MV-4-11 (cell line): ENCODE measurements at places on chromosomes 11 and 22.
A peak's percentile ranks its signal among the peaks of the same experiment; 100 is the strongest.

DNA sequence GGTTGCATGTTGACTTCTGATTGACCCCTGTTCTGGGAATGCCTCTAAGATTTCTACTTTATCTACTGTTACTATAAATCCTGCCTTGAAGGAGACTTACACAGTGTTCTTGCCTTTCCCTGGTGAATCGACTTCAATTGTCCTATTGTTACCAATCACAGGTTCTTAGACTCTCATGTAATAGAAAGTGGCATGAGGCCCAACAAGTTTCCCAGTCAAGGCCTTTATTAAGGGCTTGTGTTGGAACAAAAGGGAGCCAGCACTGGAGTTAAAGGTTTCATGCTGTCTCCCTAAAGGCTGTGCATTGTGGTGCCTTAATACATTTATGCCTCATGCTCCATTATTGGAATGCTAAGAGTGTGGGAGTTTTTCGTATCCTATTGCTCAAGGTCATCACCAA, 23.3 kb downstream of the MS4A2 start:
- no peak for DNase-seq

DNA sequence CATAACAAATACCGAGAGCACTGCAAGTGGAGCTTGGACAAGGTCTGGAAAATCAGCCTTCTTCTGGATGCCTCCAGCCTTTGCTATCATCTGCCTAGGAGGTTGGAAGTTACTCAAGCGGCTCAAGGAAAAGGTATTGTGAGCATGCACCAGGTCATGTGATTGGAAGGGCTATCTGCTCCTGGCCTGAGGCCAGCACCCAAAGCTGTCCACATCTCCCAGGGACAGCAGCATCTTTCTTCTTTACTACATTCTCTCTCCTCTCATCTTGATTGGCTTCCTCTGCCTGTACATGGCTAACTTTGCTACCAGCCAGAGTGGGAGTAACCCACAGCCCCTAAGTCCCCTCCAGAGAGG, 44.2 kb upstream of the AMPD3 start:
- no peak for DNase-seq

DNA sequence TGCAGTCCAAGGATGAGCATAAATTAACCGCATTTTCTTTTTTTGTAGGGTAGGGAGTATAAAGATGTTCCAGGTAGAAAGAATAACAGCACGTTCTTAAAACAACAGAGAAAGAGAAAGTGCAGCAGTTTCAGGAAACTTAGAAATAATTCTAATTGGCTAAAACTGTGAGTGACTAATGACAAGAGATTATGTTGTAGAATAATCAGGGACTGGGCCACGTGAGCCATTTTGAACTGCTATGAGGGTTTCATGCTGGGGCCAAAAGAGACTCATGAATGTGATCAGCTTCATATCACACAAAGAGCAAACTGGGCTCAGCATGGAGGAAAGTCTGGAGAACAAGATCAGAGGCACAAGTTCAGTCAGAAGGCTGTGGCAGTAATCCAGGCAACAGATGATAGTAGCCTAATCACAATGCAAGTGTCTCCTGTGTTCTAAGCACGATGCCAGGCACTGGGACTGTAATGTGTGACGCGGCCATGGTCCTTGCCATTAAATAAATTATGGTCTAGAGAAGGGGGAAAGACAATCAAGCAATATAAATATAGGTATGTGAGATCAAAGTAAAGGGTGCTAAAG, 17.9 kb downstream of the CWF19L2 start:
- no peak for DNase-seq

- DNase-seq = no peak
Observed at GRCh38 chr22:23393721-23394320, 186.3 kb downstream of the IGLL1 start.

DNA sequence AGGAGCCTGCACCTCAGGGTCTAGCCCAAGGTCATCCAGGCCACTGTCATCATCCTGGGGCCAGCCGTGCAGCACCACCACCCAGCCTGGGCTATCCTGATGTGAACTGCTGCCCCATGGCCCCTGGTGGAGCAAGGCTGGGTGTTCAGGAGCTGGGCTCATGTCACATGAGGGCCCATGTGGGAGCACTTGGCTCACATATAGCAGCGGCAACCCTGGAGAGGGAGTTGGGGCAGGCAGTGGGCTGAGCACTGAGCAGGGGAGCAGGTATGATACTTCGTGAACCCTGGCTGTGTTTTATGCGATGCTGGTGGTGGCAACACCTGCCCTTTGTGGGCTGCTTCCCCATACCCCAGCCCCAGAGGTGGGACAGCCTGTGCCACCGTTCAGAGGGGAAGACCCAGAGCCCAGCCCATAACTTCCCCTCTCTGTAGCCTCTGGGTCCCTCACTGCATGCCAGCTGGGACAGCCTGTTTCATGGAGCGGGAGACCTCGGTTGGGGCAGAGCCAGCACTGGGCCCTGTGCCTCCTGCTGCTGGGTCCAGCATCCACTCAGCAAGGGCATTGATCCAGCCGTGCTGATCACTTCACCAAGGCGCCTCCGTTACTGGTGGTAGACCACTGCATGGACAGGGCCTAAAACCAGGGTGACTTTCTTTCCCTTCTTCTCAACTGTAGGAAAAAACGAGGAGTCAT, 62.5 kb upstream of the SUSD2 start:
- no peak for DNase-seq

- no peak for DNase-seq
Observed at GRCh38 chr11:11237070-11237832, 115.8 kb downstream of the CSNK2A3 start.

- no peak for DNase-seq
Observed at GRCh38 chr22:30129636-30130035, 49.4 kb downstream of the HORMAD2 start.

DNA sequence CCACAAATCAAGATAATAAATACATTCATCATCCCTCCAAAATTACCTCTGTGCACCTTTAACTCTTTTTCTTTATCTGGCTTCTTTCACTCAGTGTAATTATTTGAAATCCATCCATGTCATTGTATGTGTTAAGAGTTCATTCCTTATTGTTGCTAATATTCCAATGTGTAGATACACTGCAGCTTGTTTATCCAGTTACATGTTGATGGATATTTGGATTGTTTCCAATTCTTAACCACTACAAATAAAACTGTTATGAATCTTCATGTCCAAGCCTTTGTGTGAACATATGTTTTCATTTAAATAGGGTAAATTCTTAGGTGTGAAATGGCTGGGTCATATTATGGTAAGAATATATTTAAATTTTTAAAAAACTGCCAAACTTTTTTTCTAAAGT, 323.3 kb upstream of the NCAM1 start:
- no peak for DNase-seq

DNA sequence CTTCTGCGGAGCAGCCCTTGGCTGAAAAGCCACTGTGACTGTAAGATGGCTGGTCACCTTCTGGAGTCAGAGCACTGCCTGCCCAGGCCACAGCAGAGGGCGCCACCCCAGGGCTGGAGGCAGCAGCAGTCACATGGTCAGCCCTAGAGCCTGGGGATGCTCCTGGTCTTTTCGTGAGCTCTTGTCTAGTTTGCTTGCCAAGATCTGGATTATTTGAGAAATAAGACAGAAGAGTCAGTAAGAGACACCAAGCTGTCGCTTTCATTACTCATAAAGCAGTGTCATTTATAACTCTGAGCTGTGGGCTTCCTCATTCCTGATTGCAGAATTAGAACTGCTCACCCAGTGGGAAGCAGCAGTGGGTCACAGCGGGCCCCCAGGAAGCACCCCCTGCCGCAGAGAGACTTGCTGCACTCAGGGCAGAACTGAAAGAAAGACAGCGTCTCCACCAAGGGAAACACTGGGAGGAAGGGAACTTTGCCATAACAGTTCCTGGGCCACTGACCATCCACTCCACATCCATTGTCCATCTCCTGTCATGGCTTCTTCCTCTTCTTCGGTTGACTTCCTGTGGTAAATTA, 56.7 kb downstream of the PPP6R2 start:
- peak; percentile 83 for DNase-seq

GRCh38 chr11:65891219-65892136, 1.0 kb downstream of the CCDC85B start:
- peak; percentile 44 for DNase-seq

DNA sequence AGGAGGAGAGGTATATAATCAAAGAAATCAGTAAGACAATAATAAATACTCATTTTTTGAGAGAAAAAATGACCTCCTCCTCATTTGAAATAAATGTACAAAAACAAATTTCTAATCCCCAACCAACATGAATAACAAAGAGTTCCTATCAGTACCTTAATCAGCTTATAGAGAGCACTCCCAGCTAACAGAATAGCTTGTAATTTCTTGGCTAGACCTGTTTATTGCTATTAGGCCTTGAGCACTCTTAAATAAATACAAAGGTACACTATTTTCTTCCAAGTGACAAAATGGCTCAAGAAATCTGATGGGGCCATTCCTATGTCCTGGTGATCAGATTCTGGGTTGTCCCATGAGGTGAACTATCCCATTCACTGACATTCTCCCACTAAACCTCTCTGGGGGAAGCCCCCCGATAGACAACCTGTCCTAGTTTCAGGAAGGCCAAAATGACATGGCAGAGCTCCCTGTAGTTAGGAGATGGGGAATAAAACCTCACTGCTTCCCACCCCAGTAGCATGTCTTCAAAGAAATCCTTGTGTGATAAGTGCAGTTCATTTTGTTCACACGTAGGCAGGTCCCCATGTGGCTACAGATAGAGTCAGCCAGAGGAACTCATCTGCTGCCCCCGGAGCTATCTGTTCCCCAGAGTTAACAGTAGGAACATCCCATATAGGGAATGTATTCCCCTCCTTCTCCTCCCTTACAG, 385.7 kb downstream of the SOX6 start:
- no peak for DNase-seq

DNA sequence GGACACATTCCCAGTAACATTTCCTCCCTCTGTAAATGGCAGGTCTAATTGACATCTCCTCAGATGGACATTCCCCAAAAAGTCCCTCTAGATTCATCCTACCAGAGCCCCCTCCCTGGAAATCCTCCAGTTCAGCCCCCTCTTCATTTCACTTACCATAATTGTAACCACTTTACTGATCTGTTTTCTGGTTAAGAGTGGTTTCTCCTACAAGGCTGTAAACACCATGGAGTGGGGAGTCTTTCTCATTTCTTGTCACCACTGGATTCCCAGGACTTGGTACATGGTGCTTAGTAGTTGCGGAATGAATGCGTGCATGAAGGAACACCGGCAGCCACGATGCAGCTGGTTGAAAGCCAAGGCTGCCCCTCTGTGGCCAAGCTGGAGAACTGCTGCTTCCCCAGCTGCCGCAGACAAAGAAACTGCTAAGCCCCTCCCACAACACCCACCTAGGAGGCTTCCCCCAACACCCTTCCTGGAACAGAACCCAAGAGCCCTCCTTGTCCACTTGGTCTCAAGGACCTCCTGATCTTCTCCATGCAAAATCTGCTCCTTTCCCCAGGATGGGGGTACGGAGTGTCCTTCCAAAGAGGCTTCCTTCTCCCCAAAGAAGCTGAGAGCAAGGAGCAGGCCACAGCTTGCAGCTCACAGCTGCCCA, 18.6 kb upstream of the SCARF2 start:
- peak; percentile 71 for DNase-seq

- no peak for DNase-seq
Observed at GRCh38 chr11:31664129-31664528, 147.0 kb downstream of the PAX6 start.

GRCh38 chr11:6248248-6248647, 9.4 kb downstream of the CNGA4 start:
- no peak for DNase-seq

DNA sequence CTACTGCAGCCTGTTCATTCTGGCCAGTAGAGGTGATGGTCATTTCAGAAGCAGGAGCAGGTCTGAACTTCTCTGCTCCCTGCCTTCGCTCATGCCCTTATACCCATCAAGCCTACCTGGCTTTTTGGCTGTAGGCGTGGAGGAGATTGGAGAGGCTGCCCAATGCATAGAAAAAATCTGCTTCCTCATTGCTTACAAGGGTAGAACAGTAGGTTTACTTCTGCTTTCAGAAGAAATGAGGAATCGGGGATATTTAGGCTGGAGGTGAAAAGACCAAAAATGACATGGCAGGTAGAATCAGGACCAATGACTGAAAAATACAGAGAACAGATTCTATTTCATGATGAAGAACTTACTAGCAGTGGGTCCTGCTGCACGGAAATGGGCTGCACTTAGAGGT, 72.9 kb upstream of the YWHAH start:
- DNase-seq = peak; percentile 73

GRCh38 chr11:61773356-61773755, 19.0 kb downstream of the TMEM258 start:
- no peak for DNase-seq

- DNase-seq = no peak
Observed at GRCh38 chr22:27139935-27140511, 482.6 kb downstream of the MIAT start.

GRCh38 chr11:121095561-121095960, 5.5 kb upstream of the TECTA start:
- DNase-seq = no peak

DNA sequence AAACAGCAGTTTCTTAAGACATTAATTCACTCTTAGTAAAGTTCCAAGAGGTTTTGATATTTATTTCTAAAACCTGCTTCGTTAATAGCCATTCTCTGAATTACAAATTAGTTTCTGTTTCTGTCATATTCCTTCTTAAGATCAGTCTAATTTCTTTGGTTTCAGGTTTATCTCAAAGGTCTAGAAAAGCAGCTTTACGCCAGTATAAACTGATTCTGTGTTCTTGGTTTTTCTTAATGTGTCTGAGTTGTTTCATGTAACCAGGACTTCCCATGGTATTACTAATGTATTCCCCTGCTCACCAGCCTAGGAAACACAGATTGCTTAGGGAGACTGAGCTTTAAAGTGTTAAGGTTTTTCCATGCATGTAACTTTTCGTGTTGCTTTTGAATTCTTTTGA, 6.8 kb upstream of the ACY3 start:
- no peak for DNase-seq

DNA sequence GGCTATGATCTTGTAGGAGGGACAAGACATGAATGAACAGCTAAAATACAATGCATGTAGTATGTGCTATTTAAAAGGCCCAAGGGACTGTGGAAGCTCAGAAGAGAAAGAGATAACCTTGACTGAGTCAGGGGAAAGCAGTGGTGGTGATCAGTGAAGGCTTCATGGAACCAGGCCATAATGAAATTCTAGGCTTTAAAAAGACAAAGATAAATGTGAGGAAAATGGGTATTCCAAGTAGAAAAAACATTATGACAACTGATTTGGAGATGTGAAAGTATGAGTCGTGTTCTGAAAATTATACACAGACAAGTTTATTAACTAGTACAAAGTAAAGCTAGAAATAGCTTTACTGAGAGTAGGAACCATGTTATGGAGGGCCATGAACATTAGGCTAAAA, 189.8 kb downstream of the SOX6 start:
- no peak for DNase-seq

GRCh38 chr22:49363526-49364230, 464.0 kb downstream of the BRD1 start:
- DNase-seq = no peak

DNA sequence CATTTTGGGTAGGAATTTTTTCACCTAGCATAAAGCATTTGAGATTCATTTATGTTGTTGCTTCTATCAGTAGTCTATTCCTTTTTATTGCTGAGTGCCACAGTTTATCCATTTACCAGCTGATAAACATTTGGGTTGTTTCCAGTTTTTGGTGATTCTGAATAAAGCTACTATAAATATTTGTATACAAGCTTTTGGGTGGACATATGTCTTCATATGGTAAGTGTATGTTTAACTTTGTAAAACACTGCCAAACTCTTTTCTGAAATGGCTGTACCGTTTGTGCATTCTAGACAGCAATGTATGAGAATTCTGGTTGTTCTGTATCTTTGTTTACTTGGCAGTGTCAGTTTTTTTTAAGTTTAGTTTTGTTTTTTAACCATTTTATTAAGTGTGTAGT, 16.9 kb downstream of the USP47 start:
- no peak for DNase-seq

- DNase-seq = no peak
Observed at GRCh38 chr22:21095773-21096107, 50.0 kb downstream of the LRRC74B start.
